ENCODE measurements at places on chromosomes 5 and 9.

DNA sequence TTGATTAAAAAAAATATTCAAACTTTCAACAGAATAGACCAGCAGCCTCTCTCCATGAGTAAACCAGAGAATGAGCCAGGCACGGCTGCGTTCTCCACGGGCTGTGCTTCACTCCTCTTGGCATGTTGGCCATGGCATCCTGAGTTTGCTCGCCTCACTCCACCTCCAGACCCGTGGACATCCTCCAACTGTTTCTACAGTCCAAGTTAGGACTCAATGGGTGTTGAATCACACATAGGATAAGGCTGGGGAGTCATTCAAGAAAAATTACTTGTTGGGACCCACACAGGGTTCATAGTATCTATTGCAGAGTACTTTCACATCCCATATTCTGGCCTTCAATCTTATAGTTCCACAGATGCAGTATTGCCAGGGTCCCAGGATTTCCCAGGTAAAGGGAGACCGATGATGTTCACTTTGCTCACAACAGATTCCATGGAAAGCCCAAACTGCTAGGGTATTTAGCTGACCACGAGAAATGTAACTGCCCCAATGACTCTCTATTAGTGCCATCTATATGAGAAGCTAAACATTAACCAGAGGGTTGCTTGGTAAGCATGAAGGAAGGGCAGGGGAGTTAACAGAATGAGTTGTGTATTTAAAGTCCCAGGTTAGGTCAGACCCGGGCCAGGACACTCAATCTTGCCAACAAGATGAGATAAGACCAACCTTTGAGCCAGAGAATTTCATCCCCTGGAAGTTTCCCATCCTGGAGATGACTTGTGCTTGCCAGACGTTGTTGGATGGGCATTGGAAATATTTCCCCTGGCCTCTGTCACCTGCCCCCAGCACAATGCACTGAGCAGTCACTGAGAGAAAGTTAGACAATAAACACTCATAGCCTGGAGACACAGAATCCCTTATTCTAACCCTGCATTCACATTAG is 19.7 kb upstream of the GDA start:
- DNase-seq, result no peak

DNA sequence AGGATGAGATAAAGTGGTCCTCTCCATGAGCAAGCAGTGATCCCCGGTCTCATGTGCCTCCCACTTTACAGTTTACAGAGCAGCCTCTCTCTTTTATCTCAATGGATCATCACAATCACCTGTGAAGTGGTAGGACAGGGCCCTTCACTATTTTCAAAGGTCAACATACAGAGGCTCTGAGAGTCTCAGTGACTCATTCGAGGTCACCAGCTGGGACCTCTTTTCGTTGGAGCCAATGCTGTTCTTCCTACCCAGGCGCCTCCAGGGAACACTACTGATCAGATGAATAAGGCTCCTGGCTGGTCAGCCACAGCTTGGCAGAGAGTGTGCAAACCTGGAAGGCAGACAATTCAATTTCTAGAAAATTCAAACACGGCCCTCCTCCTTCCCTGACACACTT is 16.6 kb downstream of the GGTA1 start:
- no peak for DNase-seq

GRCh38 chr5:133861161-133861737 is 107.2 kb downstream of the C5orf15 start:
- no peak for DNase-seq

DNA sequence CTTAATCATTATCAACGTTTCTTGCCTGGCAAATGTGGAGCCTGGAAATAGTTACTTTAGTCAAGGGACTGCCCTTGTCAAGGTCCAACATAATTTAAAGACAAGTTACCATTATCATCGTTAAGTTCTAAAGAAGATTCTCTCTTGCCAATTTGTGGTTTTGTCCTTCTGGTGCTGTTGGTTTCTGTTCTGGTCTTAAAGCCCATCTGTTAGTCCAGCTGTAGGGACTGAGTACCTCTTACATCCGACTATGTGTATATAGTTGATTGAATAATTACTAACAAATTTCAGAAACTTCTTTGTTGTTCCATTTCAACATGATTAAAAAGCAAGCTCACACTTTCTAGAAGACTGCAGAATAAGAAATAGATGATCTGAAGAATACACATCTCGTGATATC is 1854.9 kb downstream of the MAT2B start:
- no peak for DNase-seq

GRCh38 chr5:174328631-174329299 is 283.3 kb downstream of the NSG2 start:
- DNase-seq, result no peak

DNA sequence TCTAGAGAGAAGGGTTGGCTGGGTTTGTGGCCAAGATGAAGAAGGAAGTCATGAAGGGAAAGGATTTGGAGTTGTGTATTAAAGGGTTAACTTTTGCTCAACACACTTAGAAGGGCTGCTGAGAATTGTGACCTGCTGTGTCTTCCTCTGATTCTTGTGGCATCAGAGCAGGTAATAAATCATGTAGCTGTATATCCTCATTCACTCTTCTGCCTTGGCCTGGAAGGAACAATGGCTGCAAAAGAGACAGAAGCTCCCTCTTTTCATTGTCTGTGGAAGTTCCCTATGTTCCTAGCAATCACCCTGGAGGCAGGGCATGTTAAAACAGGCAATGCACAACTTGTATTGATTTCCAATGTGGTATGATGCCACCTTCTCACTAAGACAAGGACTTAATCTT is 159.1 kb downstream of the LRRC70 start:
- DNase-seq, result no peak

DNA sequence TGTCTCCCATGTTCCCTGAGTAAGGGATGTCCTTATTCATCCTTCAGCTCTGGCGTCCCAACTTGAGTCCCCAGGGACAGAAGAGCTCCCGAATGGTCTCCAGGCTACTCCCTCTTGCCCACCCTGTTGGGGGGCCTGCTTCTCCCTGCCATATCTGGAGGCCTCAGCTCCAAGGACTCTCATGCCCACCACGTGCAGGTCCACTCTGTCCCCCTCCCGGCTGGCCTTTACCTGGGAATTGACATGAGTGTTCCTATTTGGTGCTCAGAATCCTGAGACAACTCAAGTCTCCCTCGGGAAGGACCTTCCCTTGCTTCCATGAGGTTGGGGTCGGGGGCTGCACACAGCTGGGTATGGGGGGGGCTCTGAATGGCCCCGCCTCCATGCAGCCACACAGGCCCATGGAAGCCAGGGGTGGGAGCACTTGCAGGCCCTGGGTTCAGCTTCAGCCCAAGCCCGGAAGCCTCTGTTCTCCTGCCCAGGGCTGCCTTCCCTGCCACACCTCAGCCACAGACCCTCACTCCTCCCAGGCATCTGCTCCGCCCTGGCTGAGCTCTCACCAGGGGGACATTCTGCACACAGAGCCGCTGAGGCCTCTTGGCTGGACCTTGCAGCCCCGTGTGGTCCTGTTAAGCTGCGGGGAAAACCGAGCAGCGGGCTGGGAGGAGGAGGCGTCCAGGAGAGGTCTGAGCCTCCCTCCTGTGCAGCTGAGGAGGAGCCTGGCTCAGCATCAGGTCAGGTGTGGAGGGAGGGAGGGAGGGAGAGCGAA is 121.9 kb downstream of the PHF2 start:
- DNase-seq, result no peak

- DNase-seq, result no peak
These were observed 58.0 kb downstream of the PTPN3 start for GRCh38 chr9:109440117-109440515.

- DNase-seq, result no peak
These were observed 361.9 kb downstream of the MAT2B start for GRCh38 chr5:163867324-163867723.

DNA sequence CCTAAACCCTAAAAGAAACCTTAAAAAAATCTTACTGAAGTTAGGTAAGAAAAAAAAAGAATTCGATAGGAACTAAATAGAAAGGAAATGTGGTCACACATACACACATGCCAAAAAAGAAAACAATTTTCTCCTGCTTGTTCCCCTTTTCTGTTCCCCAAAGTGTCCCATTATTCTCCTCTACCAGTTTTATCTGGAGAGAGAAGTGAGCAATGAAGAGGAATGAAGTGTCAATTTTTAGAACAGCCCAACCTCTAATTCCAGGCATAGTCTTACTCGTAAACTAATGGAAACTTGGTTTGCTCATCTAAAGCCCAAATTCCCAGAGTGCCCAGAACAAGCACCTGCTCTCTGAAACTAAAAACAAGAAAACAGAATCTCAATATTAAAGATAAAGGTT is 26.1 kb downstream of the AP3B1 start:
- DNase-seq, result no peak

- no peak for DNase-seq
These were observed 1.0 kb downstream of the GGTA1 start for GRCh38 chr9:121498487-121499176.

DNA sequence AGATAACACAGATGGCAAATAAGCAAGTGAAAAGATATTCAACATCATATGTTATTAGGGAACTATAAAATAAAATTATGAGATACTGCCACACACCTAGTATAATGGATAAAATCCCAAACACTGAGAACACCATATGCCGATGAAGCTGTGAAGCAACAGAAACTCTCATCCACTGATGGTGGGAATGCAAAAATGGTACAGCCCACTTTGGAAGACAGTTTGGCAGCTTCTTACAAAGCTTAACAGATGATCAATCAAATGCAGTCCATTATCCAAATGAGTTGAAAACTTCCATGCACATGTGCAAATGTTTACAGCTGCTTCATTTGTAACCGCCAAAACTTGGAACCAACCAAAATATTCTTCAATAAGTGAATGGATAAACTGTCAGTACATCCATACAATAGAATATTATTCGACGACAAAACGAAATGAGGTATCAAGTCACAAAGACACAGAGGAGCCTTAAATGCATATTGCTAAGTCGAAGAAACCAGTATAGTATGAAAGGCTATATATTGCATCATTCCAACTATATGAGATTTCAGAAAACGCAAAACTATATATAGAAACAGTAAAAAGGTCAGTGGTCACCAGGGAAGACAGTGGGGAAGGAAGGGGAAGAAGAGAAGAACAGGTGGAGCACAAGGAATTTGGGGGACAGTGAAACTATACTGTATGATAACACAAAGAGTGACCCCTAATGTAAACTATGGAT is 14.9 kb downstream of the PFDN1 start:
- no peak for DNase-seq

- DNase-seq, result no peak
These were observed 6.3 kb downstream of the EDIL3 start for GRCh38 chr5:84378420-84378819.

DNA sequence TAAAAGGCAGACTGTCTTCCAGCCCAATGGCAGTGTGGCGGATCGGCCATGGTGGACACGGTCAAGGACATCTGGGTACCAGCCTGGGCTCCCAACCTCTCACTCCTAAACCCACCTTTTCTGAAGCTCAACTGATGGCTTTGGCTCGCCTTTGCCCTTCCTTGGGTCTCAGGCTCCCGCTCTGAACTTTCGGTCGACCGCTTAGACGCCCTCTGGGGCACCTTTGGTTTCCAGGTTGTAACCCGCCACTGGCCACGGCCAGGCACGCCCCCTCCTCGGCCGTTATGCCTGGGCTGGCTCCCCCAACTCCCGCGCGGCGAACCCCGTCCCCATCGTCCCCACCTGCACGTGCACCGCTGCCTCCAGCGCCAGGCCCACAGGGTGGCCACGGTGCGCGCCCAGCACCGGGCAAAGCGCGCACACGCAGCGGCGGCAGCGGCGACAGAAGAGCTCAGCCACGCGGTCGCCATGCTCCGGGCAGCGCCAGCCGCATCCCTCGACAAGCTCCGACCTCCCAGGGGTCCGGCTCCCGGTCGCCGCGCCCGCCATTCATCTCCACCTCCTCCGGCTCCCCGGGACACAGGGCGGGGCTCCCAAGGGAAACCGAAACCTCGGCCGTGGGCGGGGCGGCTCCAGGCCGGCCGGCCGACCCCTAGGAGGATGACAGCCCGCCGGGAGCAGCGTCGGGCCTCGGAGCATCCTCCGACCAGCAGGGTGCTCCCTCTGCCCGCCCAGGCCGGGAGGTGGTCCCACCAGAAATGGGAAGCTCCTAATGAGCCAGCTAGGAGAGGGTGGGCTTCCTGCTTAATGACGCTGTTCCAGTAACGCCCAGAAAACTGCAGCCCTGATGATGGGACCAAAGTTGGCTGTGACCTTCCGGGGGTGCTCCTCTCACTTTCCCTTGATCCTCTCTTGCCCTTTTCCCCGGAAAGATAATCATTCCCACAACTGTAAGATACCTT is at the start of gene TRIM14:
Gene TRIM14, minus strand, starts transcription at position 583 of the 962 bp plus-strand sequence. Its CDS starts 34 bp downstream, at position 549.
- DNase-seq, result peak; percentile 36

DNA sequence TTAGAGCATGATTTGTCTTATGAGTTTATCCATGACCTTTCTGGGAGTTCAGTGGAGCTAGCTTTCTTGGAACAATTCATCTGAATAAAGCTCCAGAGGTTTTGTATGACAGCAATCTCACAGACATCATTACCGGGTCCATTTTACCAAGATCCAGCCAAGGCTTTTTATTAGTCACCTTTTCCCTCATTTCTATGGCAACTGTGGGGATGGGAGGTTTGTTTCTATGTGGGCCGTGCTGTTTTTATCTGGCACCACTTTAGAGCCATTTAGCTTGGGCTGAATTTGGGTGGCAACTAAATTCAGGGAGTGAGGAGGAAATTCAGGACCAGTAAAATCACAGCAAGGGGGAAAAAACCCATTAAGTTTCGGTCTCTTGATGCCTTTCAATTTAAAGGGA is 245.7 kb downstream of the NSG2 start:
- DNase-seq, result no peak

DNA sequence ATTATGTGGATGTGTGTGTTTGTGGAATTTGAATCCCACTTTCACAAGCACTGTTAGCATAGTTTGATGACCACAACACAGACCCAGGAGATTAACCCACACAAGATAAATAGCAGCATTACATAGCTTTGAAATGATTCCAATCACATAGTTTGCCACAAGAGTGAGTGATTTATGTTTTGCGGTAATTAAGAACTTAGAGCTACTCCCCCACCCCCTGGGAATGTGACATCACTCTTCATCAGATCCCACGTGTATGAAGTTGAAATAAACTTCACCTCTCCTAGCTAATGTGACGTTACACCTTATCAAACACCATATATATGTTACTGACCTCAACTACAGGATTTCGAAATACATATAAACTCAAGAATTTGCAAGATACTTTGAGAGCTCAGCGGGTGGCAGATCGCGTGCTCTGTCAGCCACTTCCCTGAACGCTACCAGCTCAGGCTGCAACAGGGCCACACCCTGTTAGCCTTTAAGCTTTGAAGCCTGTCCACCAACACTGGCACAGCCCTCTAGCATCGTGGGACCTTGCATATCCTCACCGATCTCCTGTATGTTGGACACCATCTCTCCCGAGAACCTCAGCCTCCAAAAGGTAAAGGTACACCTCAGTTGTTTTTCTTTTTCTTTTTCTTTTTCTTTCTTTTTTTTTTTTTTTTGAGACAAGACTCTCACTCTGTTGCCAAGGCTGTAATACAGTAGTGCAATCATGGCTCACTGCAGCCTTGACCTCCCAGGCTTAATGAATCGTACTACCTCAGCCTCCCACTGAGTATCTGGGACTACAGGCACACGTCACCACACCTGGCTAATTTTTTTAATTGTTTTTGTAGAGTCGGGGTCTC is 1.7 kb upstream of the AGTPBP1 start:
- DNase-seq, result no peak

- no peak for DNase-seq
These were observed 6.6 kb upstream of the ENC1 start for GRCh38 chr5:74647096-74647495.

- DNase-seq, result no peak
These were observed 2.0 kb upstream of the ENC1 start for GRCh38 chr5:74642543-74642863.

GRCh38 chr5:165015547-165015946 is 1510.1 kb downstream of the MAT2B start:
- DNase-seq, result no peak

- DNase-seq, result no peak
These were observed 152.5 kb upstream of the COX7C start for GRCh38 chr5:86465052-86465838.

- DNase-seq, result no peak
These were observed 174.8 kb downstream of the OLFM1 start for GRCh38 chr9:135262248-135262647.
